ENCODE measurements at places on chromosomes 7 and 10.

DNA sequence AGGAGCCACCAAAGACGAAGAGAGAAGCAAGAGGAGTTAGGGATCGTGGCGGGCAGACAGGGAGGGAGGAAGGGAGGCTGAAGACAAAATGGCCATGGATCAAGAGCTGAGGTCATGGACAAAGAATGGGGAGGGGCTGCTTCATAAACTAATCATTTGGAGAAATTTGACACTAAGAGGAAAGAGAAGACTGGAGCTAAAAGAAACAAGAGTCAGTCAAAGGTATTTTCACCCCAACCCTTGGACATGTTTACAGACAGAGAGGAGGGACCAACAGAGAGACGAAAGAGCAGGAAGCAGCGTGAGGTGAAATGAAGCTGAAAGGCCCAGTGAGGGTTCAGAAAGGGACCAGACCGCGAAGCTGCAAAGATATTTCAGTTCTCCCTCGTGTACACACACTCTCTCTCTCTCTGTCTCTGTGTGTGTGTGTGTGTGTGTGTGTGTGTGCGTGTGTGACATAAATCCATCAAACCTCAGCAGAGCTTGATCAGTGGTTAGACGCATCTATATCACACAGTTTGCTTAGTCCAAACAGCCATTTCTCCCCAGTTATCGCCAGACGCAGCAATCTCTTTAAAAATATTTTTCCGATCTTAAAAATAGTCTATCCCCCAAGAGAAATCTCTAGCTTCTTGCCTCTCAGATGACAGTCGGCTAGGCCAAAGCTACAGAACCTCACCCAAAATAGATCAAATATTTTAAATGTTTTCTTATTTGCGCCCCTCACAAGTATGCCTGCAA, 12.5 kb upstream of the CALD1 start:
- no peak for DNase-seq

GRCh38 chr10:113958631-113959382, 84.9 kb upstream of the ADRB1 start:
- peak; percentile 14 for DNase-seq

DNA sequence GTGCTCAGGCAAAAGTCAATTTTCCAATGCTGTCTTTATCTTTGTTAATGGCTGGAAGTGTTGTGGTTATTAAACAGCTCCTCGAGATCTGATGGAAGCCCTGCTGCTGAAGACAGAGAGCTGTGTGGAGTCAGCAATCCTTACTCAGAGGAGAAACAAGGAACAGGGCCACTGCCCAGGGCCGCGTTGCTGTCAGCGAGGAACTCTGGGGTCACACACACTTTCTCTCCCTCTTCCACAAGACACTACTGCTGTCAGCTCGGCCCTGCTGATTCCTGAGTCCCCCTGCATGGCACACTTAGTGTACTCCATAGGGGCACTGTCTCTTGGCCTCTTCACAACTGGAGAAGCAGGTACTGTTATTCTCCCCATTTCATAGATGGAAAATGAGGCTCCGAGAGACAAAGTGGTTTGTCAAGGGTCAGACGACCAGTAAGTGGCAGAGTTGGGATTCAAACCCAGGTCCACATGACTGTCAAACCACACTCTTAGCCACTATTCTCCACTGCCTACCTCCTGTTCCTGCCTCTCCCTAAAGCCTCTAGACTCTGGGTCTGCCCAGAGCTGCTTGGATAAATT, 29.3 kb upstream of the PDCD4 start:
- no peak for DNase-seq

- DNase-seq, result no peak
These were observed 324.7 kb downstream of the CXCL12 start for GRCh38 chr10:44060221-44060620.

GRCh38 chr7:55518836-55519235, 53.5 kb downstream of the VOPP1 start:
- DNase-seq, result no peak

- DNase-seq, result no peak
These were observed 28.1 kb downstream of the YWHAG start for GRCh38 chr7:76330673-76331072.

DNA sequence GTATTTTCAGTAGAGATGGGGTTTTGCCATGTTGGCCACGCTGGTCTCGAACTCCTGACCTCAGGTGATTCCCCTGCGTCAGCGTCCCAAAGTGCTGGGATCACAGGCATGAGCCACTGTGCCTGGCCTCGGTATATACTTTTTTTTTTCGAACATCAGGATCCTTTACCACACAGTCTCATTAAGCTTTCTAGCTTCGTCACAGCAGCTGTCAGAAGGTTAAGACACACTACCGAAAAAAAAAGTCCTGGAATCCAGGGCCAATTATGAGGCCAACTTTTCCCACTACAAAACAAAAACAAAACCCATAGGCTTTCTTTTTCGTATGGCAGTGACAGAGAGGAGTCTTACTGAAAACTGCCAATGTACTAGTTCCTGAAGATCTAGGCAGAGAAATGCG, 30.7 kb downstream of the ZC3HC1 start:
- no peak for DNase-seq

GRCh38 chr10:3468919-3469638, 296.5 kb upstream of the PITRM1 start:
- DNase-seq, result no peak

- no peak for DNase-seq
These were observed 34.1 kb downstream of the ANXA11 start for GRCh38 chr10:80171248-80171660.

GRCh38 chr10:5041471-5042023, 37.9 kb upstream of the AKR1C2 start:
- DNase-seq, result no peak

- no peak for DNase-seq
These were observed 278.7 kb downstream of the SDK1 start for GRCh38 chr7:3579638-3580219.

DNA sequence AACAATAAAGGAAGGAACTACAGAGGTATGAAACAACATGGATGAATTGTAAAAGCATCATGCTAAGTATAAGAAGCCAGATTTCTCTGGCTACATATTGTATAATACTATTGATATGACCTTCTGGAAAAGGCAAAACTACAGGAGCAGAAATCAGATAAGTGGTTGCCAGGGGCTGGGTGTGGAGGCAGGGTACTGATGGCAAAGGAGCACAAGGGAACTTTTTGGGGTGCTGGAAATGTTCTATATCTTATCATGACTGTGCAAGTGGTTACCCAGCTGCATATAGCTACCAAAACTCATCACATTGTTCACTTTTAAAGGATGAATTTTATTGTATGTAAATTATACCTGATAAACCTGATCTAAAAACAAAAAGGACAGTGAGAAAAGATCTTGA, 72.4 kb downstream of the SKAP2 start:
- DNase-seq, result no peak

GRCh38 chr7:114740095-114740494, 181.8 kb upstream of the MDFIC start:
- no peak for DNase-seq

GRCh38 chr7:157360483-157361025, 23.8 kb downstream of the DNAJB6 start:
- no peak for DNase-seq

DNA sequence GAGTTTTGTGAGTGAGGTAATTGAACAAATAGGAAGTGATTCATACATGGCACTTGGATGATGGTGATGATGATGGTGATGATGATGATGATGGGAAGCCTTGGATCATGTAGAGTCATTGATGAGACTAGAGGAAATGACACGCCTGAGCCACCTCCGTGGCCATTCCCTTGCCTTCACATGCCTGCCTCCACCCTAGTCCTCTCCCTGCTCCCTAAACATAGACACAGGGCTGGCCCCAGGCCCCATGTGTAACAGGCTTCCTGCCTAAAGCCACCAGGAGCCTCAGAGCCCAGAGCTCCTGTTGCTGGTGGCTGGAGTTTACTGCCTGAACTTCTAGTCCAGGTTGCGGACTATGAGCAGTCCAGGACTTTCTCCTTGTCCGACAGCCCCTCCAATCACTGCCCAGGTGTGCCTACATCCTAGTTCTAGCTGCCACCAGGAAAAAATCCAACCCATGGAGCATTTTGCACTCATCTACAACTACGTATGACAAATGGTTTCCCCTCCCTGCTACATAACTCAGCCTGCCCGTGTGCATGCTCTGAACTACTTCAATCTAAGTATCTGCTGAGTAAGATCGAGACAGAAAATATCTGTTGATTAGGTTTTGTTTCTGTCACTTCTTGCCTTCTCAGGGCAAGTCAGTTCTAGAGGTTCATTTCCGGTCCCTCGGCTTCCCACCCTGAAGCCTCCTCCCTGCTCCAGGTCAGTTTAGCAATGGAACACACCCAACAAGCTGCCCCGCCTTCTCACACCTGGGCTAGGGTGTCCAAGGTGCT, 35.5 kb upstream of the KDM7A start:
- peak; percentile 18 for DNase-seq

DNA sequence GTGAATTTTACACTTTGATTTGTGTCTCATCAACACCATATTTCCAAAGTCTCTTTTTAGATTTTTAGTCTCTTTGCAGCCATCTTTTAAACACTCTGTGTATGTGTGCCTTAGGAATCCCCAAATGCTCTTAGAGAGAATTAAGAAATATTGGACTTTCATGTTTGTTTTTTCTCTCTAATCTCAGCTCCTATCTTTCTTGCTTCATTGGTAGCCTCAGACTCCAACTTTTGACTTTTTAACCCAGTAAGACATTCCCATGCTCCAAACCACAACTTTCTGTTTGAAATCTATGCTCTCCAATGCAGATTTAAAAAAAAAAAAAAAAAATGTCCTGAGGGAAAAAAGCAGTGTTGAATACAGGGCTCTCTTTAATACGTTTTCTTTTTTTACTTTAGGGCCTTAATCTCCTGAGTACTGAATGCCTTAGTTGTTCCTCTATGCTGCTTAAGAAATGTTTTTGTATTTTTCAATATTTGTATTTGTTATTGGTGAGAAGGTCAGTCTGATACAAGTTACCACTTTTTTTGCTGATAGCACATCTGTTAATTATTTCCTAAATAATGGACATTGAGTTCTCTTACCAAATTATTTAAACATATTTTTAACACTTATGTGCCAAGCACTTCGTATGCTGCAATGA, 489.9 kb downstream of the NXPH1 start:
- DNase-seq, result no peak

DNA sequence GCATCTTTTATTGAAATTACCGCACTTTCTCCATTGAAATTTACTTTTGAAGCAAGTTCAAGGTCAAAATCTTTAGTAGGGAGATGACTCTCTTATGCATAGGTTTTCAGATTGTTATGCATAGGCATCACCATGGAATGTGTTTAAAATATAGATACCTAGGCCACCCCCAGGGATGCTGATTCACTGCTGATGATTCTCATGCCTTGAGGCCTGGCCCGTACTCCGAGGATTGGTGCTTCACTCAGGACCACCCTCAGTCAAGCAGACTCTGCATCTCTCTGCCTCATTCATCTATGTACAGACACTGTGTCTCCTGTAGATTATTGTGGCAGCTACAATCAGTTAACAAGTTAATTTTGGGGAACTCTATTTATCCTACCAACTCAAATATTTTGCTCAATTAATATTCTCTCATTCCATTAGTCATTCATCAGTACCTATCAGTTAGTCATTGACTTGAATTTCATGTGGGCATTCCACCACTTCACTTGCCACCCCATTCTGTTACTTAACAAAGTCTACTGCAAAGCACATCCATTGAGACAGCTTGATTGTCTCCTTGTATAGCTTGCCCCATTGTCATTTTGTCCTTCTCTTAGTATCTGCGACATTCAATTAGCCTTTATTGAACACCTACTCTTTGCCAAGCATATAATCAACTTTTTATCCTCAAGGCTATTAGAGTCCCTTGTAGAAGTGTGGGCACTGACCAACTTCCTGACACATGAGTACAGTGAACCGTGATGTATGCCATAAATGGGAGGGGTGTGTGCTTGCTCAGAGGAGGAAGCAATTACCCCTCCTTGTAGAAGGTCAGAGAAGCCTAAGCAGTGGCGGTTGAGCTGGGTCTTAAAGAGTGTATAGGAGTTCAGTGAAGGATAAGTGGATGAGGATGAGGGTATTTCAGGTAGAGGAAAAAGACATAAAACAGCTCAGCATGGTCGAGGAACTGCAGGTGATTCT, 255.6 kb upstream of the BMPER start:
- DNase-seq, result no peak

DNA sequence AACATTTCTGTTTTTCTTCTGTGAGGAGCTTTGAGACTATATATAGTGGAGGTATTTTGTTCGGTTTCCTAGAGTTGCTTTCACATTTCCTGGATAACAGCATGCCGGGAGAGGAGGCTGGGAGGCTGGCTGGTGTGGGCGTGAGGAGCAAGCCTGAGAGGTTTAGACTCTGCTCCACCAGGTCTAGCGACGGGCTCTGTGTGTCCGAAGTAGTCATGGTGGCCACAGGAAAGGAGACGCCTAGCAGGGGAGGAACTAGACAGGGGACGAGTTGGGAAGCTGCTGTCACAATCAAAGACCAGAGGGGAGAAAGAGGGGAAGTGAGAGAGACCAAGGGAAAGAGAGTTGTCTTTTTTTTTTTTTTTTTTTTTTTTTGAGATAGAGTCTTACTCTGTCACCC, 19.6 kb downstream of the PTPRE start:
- DNase-seq, result no peak

- no peak for DNase-seq
These were observed 23.7 kb upstream of the DDC start for GRCh38 chr7:50588937-50589336.

GRCh38 chr7:83984591-83984990, 210.0 kb downstream of the SEMA3A start:
- DNase-seq, result no peak

DNA sequence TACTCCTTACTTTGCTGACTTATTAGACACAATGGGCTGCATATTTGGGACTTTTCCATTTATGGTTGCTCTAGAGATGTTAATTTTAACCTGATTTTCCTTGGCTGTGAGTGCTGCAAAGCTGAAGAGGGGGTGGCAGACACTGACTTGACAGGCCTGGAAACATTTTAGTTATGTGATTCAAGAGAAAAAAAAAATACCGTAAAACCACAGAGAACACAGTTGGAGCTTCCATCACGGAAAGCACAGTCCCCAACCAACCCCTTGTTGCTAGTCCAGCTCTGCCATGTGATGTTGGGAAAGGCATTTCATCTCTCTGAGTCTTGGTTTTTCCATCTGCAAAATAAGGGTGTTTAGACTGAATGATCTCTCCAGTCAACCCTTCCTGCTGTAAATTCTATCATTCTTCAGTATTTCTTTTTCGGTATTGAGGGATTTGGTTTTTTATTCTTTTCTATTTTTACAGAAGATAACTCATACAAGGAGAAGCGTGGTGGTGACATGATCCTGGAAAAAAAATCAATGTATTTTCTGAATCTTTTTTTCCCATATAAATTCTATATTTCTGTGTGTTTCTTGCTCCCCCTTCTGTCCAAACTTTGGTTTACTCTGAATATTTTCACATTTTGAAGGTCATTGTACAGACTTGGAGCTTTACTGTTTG, 246.1 kb downstream of the REEP3 start:
- DNase-seq, result no peak

- DNase-seq, result no peak
These were observed 61.3 kb downstream of the ABCB4 start for GRCh38 chr7:87413951-87414793.

GRCh38 chr7:28623863-28624262, 211.5 kb downstream of the CREB5 start:
- DNase-seq, result no peak

GRCh38 chr10:50552308-50552707, 71.4 kb downstream of the SGMS1 start:
- no peak for DNase-seq

- DNase-seq, result no peak
These were observed 1.8 kb downstream of the SNX8 start for GRCh38 chr7:2312267-2312929.
